ENCODE measurements at places on chromosomes 7 and 10. TPM values are rescaled to one million over a fixed set of nuclear protein-coding genes. Genes with fewer than 3 reads are reported as not detected.

DNA sequence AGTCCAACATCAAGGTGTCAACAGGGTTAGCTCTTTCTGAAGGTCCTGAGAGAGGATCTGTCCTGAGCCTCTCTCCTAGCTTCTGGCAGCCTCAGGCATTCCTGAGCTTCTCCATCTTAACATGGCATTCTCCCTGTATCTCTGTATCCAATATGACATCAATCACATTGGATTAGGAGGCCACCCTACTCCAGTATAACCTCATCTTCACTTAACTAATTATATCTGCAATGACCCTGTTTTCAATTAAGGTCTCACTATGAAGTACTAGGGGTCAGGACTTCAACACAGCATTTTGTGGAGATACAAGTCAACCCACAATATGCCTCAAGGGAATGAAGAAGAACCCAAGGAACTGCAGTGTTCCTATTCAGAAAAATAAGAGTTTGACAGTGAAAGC is 133.8 kb downstream of the RELN start:
- DNase-seq = no peak

DNA sequence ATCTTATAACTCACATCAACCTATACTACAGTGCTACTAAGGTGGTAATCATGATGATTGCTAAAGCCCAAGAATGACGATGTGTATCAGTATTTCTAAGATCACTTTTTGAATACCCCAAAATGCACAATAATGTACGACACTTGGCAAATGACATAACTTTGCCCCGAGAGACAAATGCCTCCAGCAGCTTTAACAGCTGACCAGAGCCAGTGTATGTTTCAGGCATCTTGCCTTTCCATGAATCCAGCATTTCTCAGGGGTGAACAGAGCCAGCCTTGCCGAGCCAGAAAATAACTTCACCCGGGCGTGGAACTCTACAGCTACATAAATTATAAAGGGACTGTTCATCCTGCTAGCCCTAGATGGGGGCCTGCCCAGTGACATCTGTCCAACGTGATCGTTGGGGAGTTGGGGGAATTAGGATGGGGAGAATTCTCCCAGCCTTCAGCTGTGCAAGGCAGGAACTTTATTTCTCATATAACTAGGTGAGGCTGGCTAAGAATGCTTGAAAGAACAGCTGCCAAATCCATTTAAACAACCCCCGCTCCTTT is 1.8 kb downstream of the IGFBP3 start:
- no peak for DNase-seq

DNA sequence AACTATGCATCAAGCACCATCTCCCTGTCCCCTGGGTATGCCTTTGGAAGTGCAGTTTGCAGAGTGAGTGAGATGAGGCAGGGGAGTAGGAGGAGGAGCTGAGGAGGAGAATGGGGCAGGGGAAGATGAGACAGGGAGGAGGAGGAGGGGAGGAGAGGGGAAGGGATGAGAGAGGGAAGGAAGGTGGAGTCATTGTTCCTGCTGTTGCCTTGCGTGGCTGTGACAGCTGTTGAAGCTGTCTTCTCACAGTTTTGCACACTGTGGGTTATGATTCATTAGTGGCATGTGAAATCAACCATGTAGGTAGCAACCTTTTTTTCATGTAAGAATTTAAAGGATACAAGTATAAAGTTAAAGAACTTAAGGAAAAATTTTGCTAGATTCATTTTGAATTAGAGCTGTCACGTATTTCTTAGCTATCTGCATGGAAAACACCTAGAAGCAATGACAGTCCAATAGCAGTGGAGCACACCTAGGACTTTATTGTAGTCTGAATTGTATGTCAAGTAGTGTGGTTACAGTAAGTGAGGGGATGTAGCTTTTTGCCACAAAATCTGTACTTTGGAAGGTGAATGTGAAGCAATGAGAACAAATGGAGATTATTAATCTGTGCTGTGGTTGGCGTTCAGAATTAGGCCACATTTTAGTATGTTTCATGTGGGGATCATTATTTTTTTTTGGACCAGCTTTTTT is 21.7 kb downstream of the CCM2 start:
- no peak for DNase-seq

GRCh38 chr10:113045147-113046055 is 95.4 kb downstream of the TCF7L2 start:
- DNase-seq = no peak

- no peak for DNase-seq
Measured at GRCh38 chr10:118800920-118801319, 46.1 kb upstream of the CACUL1 start.

DNA sequence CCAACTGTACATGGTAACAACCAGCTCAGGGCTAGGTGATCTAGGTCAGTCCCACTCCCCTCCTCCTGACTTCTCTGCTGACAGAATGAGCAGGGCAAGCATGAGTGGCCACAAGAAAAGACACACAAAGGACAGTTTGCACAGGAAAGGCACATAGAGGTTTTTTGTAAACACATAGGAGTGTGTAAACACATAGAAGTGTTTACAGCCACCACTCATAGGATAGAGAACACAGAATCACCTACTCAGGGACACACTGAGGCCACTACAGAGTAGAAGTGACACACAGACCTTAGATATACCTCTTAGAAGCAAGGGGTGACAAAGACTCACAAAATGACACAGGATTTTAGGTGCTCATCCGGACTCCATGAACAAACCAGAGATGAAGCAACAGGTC is 19.0 kb downstream of the NUDCD3 start:
- DNase-seq = no peak

DNA sequence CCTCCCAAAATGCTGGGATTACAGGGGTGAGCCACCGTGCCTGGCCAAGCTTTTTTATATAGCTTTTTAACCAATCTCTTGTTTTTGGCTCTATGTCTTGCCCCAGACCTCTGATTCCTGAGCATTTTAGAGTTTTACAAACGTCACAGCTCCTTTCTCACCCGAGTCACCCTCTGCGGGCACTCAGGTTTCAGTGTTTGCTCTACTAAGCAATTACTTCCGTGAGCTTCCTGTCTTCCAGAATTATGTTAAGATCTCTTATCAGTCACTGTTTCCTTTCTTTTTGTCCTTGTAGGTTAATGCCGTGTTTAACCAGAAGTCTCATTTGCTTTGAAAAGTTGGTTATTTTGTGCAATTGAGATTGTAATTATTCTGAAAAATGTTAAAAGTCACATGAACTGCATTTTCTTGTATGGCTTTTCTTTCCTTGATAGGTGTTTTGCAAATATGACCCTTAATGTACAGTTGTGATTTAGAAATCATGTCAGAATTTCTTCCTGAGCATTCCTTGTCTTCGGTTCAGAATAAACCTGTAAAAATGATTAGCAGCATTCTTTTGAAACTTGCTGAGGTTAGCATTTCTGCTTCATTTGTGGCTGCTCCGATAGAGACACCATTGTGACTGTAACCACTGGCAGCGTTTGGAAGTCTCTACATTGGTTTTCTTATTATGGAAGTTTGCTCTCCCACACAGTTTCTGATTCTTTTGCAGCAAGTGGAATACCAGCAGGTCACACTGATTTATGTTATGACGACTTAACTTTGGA is 4.5 kb upstream of the HKDC1 start:
- no peak for DNase-seq

- no peak for DNase-seq
Measured at GRCh38 chr10:110546077-110546476, 21.4 kb upstream of the SMC3 start.

- no peak for DNase-seq
Measured at GRCh38 chr7:118974836-118975235, 750.3 kb downstream of the ANKRD7 start.

- DNase-seq = no peak
Measured at GRCh38 chr7:110870926-110871325, 220.0 kb upstream of the LRRN3 start.

- DNase-seq = no peak
Measured at GRCh38 chr7:121005996-121006584, 17.6 kb downstream of the CPED1 start.

DNA sequence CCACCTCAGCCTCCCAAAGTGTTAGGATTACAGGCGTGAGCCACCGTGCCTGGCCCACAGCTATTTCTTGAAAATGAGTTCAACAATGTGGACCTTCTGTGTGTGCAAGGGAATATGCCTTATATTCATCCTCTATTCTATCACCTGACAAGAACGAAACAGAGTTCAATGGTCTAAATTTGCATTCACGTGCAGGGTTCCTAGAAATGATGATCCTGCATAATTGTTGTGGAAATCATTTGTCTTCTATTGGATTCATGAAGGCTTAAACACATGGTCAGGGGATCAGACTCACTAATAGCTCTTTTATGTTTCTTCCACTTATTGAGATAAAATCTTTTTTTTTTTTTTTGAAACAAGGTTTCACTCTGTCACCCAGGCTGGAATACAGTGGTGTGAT is 23.7 kb downstream of the PAPSS2 start:
- DNase-seq = no peak

DNA sequence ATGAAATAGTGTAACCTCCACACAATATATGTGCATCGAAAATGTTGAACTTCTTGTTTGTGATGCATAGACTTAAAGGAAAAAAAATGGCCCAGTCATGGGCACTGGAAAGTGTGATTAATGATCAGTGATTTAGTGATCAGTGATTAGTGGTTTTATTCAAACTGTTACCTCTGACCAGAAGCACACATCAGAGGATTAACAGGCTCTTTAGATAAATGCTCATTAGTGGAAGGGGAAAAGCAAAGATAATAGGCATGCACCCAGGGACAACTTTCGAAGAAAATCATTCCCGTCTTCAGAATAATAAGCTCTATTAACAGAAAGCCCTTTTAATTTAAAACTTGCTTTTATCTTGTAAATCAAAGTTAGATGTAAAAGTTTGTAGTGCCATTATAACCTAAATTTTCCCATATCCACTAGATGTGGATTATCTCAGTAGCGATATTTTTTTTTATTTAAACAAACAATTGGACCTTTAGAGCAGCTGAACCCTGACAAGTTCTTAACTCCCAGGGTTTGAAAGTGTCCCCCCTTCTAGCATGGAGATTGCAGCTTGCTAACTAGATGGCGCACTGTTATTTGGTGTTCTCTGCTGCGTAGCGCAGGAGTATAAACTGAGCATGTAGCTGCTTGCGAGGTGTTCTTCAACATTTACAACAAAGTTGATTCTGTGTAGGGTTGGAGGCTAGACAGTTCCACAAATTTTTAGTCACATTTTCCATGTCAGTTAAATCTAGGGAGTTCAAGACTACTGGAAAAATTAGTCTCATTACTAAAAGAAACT is at the start of gene CREB5:
TSS of gene CREB5 (plus strand) at position 643 of the 787 bp plus-strand sequence. CDS start 397 bp downstream, outside the sequence.
- DNase-seq = no peak

The KRIT1 gene
- total RNA-seq = 48.0 TPM

The MLXIPL gene
- 1.1 TPM for total RNA-seq
